Astrocyte (in vitro differentiated cells and primary cell): ENCODE measurements at places on chromosomes 5 and 9. TPM values are rescaled to one million over a fixed set of nuclear protein-coding genes. Genes with fewer than 3 reads are reported as not detected.

GRCh38 chr9:88659126-88659525 lies 124.1 kb downstream of the NXNL2 start:
- DNase-seq: no peak

- no peak for DNase-seq
Measured at GRCh38 chr5:9301200-9301599, 244.7 kb downstream of the SEMA5A start.

GRCh38 chr5:96741891-96742309 lies 65.8 kb downstream of the ERAP1 start:
- DNase-seq: no peak

DNA sequence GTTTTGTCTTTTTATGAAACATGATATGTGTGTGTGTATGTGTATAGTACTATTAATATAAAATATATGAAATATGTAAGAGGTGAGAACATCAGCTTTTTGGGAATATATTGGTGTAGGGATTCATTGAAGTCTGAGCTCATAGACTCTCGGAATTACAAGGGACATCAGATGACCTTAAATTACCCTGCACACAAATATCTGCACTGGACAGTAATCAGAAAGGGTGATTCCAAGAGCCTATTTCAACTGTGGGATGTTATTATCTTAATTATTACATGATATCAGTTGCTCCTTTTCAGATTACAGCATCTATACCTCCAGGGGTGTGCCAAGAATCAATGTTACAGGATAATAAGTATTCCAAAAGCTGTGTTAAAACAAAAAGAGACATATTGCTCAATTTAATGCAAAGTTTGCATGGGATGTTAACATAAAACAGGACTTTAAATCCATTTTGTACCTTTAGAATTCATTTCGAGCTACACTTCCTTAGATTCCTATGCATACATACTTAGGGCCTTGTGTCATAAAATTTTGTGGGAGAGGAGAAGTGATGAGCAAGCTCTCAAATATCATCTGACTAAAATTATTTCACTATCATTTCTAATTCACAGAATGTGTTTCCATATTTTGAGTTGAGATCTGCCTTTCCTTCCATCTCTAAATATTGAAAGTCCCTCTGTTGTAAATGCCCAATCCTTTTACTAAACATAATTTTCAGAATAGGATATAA lies 365.2 kb downstream of the BRINP1 start:
- peak; percentile 72 for DNase-seq

MLANA gene
- not detected in 2 replicates for total RNA-seq

GRCh38 chr5:97629276-97629675 lies 446.2 kb upstream of the RIOK2 start:
- peak; percentile 79 for DNase-seq

DNA sequence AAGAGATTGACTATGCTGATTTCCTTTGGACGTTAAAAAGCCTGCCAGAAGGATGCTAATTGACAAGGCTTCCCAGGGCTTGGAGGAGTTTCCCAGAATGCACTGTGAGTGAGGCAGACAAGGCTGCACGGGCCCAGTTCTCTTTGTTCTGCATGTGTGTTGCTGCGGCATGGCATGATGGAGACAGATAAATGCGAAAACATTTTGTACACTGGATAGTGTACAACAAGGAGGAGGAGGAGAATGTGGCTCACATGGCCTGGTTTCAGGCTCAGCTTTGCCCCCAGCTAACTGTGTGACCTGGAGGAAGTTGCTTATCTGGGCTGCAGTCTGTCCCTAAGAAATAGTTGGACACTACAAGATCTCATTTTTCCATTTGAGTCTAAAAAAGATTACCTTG lies 135.5 kb upstream of the CPEB4 start:
- no peak for DNase-seq

DNA sequence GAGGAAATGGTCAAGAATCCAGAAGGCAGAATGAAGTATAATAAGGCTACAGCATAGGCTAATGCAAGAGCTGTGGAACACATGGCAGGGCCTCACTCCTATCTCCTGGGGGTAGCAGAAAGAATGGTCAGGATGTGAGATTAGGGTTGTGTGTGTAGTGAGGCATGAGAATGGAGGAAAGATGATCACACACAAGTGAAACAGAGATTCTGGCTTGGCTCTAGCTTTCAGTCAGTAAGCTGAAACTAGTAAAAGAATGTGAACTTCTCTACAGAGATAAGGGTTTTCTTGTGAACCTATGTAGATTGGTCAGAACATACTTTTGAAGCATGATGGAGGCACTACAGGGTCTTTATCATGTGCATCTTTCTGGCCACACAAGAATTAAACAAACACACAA lies 298.8 kb downstream of the ASTN2 start:
- no peak for DNase-seq
